ENCODE measurements at places on chromosomes 11 and 22.

DNA sequence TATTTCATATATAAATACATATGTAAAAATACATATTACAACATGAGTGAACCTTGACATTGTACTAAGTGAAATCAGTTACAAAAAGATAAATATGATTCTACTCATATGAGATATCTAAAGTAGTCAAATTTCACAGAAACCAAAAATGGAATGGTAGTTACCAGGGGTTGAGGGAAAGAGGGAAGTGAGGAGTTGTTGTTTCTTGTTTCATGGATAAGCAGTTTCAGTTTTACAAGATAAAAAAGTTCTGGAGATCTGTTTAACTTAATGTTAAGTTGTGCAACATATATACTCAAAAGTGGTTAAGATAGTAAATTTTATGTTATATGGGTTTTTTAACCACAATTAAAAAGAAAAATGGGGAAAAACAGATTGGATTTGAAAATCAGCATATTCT, 107.7 kb downstream of the ELP4 start:
- no peak for DNase-seq

DNA sequence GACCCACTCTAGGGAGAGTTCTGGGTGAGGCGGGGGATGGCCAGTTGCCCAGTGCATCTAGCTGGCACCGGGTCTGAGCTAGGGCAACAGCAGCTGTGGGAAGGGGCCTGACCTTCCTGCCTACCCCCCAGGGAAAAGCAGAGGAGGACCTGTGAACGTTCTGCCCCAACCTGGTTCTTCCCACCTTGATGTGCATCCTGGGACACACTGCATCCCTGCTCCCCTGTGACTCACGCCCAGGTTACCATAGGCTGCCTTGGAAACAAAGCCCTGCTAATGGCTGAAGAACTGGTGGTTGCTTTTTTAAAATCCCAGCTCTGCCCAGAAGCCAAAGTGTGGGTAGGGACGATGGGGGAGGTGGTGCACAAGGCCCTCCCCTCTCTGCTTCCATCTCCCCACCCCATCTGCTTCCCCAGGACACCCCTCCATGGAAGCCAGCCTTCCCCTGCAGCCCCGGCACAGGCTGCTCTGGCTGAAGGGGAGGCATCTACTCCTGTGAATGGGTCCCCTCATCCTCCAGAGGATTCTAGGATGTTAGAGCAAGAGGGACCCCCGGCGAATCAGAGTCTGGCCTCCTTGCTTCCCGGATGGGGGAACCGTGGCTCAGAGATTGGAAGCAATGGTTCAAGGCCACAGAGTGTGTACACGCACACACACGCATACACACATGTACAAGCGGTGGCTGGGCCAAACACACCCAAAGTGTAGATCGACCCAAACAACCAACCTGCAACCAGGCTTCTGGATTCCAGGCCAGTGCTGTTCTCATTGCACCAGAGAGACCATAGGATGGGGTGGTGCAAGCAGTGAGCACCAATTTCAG, 7.6 kb upstream of the C11orf96 start:
- no peak for DNase-seq

GRCh38 chr11:3186166-3186953, 21.2 kb upstream of the OSBPL5 start:
- DNase-seq, result no peak

GRCh38 chr22:22798232-22798616, 89.4 kb upstream of the IGLL5 start:
- no peak for DNase-seq

- DNase-seq, result no peak
Observed at GRCh38 chr11:46108751-46109150, 12.5 kb downstream of the PHF21A start.

Data from cortex of kidney (tissue), 1 donor.